ENCODE measurements at places on chromosomes 5 and 9. TPM values are rescaled to one million over a fixed set of nuclear protein-coding genes. Genes with fewer than 3 reads are reported as not detected.

Gene SPINK6
- not detected for total RNA-seq

Gene HARS2
- 38.0 TPM for total RNA-seq

Gene PLCXD3
- 5.5 TPM for total RNA-seq

Gene ADAMTS2
- total RNA-seq: 31.4 TPM

Gene PSMD5
- total RNA-seq: 30.1 TPM

Gene PCDHB12
- under 0.01 TPM for total RNA-seq

All from uterine smooth muscle cell (primary cell).